Mammary epithelial cell (primary cell): ENCODE measurements at places on chromosomes 1 and 21. TPM values are rescaled to one million over a fixed set of nuclear protein-coding genes. Genes with fewer than 3 reads are reported as not detected.
A peak's percentile ranks its signal among the peaks of the same experiment; 100 is the strongest.

DNA sequence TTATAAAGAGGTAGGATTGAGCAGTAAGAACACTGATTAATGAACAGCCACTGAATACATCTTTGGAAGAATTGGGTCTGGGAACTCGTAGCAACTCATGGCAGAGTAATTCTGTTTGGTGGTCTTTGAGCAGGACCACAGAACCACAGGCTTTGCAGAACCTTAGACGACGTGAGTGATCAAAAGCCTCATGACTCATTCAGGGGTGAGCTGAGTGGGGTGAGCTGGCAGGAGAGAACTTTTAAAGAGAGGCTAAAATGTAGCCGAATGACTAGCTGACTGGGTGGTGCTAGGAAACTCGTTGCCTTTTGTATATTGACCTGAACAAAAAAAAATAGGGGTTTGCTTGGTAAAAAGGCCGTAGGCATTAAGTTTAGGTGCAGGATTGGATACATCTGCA, 313.8 kb downstream of the TGFB2 start:
- peak; percentile 79 for DNase-seq

DNA sequence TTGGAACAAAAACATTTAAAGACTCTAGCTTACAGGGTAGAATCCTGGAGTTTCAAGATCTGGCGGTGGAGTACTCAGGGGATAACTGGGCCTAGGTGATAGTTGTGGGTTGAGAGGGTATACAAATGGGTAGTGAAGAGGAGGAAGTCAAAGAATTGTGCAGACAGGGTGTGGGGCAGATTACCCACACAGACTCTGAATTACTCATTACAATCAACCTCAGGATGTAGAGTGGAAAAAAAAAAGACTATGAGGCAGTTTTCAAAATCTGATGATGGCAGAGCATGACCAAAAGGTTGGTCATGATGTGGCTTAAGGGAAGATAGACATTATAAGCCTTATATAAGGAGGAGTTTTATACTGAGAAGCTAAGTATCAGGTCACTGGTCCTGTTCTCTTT, 44.1 kb upstream of the GLIS1 start:
- peak; percentile 2 for DNase-seq

DNA sequence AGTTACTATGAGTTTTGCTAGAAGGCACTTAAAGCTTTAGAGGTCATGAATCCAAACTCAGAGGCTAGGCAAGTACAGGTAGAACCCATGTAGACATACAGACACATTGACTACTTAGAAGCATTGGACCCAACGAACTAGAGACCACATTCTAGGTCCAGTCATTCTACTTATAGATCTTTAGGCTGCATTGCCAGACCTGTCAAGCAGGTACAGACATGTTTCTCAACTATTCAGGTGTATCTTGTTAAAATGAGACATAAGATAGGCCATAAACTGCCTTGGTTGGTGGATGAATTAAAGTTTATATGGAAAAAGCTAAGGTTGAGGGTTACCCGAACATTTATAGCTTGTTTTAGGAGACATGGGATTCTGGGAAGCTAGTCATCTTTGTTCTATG, 6.5 kb downstream of the ZP4 start:
- peak; percentile 63 for DNase-seq

DNA sequence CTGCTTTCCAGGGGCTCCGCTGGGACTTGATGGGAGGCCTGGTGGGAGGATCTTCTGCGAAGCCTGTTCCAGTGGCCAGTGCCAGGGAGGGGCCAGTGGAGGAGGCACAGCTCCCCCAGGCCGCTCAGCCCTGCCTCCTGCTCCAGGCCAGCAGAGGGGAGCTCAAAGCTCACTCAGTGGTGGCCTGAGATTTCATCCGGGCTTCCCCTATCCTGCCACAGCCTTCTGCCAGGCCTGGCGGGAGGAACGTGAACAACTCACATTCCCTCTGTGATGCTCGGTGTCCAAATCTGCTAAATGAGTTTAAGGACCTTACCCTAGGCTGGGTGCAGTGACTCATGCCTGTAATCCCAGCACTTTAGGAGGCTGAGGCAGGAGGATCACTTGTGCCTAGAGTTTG, 3.3 kb downstream of the CLCNKB start:
- no peak for DNase-seq

GRCh38 chr1:100955322-100955721, 59.4 kb downstream of the SLC30A7 start:
- peak; percentile 29 for DNase-seq

GRCh38 chr1:181189245-181189644, 100.7 kb downstream of the IER5 start:
- DNase-seq = no peak

GRCh38 chr21:36255663-36256062, 64.3 kb upstream of the MORC3 start:
- no peak for DNase-seq

DNA sequence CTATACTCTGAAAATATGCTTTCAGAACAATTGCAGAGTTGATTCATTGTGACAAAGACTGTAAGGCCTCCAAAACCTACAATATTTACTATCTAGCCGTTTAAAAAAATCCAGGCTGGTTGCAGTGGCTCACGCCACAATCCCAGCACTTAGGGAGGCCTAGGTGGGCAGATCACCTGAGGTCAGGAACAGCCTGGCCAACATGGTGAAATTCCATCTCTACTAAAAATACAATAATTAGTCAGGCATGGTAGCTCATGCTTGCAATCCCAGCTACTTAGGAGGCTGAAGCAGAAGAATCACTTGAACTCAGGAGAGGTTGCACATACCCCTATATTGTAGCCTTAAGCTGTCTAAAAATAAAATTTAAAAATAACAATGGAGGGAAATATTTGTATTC, 5.3 kb upstream of the TFF2 start:
- no peak for DNase-seq

DNA sequence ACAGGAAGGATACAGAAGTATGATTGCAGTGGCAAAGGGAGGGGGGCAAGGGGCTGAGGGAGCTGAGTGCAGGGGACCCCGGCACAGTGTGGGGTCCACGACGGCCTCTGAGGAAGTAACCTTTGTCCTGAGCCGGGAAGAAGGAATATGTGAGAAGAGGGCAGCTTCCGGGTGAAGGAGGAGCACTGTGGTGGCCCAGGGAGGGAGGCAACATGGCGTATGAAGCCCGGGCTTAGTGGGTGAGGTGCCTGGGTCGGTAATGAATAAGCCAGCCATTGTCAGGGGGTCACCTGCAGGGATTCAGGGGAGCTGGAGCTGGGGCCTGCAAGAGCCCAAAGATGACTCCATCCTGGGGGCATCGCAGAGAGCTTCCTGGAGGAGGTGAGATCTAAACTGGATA, 200.4 kb downstream of the FOXD2 start:
- no peak for DNase-seq

GRCh38 chr1:162587347-162587746, 25.8 kb downstream of the UAP1 start:
- no peak for DNase-seq

DNA sequence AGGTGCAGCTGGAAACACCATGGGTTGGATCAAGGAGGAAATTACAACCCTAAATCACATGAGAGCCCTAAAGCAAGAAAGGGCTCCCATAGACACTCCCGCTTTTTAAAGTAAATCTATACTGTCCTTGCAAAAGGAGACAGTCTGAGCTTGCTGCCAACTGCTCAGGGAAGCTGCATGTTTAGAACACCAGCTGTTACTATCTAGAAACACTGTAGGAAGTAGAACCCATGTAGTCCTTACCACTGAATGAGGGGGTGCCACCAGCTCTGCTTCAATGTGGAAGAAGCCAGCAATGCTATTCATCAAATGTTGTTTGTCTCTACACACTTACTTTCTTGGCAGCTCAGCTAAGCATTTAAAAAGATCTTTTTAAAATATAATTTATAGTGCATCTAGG, 79.8 kb downstream of the PIGK start:
- DNase-seq = no peak

DNA sequence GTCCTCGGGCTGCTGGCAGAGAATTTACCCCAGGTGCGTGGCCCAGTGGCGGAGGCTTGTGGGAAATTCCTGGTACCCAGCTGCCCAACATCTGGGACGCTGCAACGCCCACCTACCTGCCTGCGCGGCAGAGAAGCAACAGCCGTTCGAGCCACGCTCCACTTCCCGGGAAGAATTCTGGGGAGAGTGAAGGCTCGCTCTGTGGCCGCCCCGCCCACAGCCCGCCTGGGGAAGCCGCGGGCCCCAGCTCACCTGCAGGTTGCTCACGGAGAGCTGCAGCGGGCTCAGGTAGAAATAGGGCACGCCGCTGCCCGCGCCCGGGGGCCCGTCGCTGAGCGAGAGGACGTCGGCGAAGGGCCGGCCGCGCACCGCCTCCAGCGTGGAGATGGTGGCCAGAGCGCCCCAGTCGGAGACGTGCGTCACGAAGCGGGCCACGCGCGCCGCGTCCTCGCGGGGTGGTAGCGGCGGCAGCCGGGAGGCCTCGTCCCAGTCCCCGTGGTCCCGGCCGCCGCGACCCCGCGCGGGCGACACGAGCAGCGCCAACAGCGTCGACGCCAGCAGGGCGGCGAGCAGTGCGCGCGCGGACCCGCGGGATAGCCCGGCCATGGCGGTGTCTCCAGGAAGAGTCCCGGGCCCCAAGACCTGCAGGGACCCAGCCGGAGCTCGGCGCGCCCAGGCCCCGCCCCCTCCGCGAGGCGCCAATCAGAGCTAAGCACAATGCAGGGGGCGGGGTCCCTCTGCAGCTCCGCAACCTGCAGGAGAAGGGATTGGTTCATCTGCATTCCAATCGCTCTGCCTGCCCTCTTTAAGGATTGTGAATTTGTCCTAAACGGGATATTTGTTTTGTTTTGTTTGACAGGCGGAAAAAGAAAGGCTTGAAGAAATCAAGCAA, at the start of gene CREG1:
CREG1 (minus strand) TSS at position 627 of the 892 bp plus-strand sequence.
- peak; percentile 92 for DNase-seq

DNA sequence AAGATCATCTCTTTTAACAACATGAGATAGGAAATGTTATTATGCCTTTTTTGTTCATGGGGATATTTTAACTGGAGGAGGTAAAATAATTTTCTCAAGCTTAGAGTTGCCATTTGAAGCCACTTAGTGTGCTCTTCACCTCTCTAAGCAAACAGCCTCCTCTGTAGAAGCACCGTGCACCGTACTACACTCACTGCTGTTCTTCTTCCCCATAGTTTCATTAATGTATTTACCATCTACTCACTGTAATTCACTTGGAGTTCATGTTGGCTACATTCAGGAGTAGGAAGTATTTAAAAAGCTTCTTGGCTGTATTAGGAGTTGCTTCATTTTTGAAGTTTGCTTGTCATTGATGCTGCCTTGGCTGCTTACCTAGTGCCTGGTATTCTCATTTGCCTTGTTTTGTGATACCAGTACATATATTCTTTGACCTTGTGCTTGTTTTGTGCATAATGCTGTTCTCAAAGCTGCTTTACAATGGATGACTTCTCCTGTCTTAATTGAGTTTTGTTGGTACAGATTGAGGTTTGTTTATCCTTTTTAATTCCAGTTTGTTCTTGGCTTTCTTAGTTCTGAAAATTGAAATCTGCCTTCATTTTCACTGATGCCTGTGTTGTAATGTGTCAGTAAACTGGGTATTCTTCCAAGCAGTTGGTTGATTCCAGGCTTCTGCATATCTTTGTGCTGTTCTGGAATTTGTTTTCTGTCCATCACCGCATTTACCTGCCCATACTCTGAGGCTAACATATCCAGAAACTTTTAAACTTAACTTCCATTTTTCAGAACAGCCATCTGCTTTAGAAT, 240.4 kb downstream of the HMCN1 start:
- DNase-seq = no peak

DNA sequence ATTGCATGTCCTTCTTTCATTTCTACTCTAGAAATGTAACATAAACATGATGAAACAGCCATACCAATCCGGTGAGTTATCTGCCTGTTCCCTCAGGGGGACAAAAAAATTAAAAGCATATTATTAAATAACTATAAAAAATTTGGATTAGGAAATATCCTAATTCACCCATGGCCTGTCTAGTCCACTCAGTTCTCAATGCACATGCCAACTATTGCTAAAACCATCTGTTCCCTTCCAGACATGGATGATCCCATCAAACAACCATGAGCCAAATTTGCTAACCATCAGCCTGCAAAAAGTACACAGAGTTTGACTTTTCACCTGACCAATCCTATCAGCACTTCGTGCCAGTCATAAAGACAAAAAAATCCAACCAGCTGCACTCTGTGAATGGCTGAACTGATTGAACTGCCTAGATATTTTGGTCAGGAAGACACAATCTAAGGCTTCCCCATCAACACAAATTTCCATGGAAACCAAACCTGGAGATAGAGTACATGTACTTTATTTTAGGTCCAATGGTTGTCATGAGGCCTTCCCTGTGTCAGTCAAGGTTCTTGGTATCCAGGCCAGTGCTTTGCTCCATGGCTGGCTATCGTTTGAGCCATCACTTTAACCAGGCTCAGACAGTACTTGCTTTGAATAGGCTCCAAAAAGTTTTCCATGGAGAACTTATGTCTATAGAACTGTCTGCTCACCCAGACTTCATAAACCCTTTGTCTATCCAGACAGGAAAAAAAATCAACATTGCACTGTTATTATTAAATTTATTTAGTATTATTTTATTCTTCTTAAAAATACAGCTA, 570.8 kb downstream of the LTN1 start:
- DNase-seq = peak; percentile 33

DNA sequence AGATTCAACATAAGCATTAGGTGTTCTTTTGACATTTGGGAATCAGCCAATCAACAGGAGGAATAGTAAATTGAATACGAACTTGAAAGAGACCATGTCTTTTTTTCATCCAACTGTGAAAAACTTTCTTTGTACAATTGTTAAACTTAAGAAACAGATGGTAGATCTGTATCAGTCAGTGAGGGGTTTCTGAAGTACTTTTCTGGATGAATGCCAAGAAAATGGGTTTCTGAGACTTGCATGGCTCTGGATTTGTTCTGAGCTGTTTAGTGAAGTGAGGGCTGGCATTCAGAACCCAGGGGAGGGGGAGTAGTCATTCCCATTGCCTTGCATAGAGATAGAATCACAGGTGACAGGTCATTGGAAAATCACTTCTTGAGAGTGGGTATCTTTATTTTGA, 37.4 kb downstream of the PTPRC start:
- no peak for DNase-seq

DNA sequence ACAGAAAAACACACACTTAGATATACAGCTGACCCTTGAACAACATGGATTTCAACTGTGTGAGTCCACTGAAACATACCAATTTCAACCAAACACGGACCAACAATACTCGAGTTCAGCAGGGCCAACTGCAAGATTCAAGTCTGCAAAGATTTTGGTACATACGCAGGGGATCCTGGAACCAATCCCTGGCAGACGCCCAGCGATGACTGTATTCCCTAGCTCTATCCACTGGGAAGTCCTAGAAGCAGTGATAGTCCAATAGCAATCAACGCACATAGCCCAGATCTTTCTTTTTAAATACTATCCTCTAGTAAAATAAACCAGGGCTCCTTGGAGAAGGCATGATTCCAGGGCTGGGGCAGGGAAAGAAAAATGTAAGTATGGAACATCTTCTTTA, 9.0 kb downstream of the DDX59 start:
- no peak for DNase-seq

GRCh38 chr1:44747878-44748277, 8.2 kb downstream of the KIF2C start:
- DNase-seq = no peak

- DNase-seq = no peak
Measured at GRCh38 chr1:197042676-197043341, 24.3 kb downstream of the F13B start.

NR1I3 gene
- not detected for total RNA-seq

TGFB2 gene
- total RNA-seq = 39.6 and 64.9 TPM in 2 replicates

CELA3B gene
- not detected for total RNA-seq

CD1E gene
- total RNA-seq = not detected

DOCK7 gene
- total RNA-seq = 83.9 TPM

OR2L8 gene
- total RNA-seq = 0.43 TPM in 1 of 2 replicates, not detected in the other

MROH7 gene
- total RNA-seq = not detected

CDA gene
- total RNA-seq = 2.8 TPM

C1orf216 gene
- 5.5 and 9.3 TPM in 2 replicates for total RNA-seq

SUSD4 gene
- 2.3 TPM for total RNA-seq

OR2L5 gene
- 0.16 and 0.27 TPM in 2 replicates for total RNA-seq

BCAR3 gene
- 93.0 TPM for total RNA-seq
